Renal cortex interstitium (tissue), 15 donors: ENCODE measurements at places on chromosomes 7 and 10.

- DNase-seq, result no peak
These were observed 102.5 kb downstream of the TRIL start for GRCh38 chr7:28855538-28856217.

DNA sequence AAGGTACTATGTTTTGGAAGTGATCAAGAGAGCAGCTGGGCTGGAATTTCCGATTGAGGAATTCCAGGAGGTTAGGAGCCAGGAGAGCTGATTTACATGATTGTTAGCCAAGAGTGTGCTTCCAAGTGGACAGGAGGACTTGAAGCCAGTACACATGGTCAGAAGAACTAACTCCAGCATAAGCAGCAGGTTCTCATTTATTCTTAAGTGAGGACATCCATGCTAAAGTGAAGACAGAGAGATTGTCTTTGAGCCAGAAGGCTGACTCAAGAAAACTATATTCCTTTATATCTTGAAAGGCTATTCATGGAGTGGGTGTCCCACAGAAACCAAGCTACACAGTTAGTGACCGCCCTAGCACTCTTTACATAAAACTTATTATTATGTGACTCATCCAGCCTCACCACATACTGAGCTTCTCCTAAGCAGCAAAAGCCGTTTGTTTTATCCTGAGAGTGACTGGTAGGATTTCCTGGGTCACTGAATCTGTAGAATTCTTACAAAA, 56.7 kb upstream of the SEMA3A start:
- no peak for DNase-seq

DNA sequence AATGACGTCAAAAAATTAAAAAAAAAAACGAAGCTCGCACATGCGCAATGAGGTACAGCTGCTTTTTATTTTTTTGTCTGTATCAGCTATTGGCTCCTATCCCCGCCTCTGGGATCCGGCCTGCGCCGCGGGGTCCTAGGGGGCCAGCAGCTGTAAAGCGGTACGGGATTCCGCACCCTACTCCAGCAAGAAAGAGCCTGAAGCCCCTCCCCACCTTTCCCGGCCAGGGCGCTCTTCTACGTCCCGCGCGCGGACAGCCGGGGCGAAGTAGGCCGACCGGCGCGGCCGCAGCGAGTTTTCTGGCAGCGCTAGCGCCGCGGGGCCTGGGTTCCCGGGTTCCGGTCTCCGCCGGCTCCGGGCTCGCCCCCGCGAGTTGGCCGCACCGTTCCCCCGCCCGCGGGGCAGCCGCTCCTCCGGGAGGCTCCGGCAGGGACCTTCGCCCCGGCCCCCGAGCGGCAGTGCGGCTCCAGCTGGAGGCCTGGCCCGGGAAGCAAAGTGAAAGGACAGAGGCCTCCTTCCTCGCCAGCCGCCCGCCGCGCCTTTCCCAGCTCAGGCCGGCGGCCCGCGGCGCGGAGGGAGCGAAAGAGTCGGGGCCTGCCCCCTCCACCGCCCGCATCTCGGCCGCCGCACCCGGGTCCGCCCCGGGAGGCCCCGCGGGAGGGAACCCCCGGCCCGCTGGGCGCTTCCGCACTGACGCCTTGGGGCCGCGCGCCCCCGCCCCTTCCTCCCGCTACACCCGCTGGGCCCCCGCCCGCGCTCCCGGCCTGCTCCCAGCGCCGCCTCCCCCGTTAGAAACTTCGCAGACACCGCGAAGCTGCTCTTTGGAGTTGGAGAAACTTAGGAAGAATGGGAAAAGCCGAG, 4.7 kb upstream of the SPAG6 start:
- peak; percentile 82 for DNase-seq

DNA sequence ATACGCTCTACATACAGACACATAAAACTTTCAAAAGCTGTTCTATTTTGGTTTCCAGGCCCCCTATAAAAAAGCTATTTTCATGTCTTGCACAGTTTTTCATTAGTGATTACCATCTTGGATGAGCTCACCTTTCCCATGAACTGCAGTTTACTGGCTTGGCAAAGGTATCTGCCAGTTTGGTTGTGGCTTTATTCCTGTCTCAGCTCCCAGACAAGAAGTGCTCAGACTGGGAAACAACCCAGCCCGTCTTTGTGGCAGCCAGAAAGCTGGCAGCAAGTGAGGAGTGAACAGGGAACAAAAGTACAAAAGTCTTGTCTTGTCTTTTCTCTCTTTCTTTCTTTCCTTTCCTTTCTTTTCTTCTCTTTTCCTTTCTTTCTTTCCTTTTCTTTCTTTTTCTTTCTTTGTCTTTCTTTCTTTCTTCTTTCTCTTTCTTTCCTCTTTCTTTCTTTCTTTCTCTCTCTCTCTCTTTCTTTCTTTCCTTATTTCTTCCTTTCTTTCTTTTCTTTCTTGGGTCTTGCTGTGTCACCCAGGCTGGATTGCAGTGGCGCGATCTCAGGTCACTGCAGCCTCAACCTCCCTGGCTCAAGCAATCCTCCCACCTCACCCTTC, 138.8 kb downstream of the CFAP58 start:
- DNase-seq, result no peak

- DNase-seq, result no peak
These were observed 33.8 kb downstream of the C10orf71 start for GRCh38 chr10:49332768-49333167.

DNA sequence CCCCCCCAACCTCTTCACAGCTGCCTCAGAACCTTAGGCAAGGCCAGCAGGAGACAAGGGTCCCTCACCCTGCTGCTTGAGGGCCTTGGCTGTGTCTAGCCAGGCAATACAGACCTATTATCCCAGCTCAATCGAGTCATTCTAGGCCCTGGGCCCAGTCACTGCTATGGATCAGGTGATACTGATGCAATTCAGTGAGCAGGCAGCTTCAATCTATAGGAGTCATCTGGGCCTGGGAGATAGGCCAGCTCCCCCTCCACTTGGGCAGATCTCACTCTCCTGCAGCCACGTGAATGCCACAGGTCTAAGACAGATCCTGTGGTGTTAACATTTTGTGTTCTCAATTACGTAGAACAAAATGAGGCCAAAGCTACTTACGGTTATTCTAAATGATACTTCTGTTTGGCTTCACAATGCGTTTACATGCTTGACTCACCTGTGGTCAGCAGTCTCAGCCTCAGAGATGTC, 68.0 kb upstream of the LRRC4 start:
- DNase-seq, result no peak

DNA sequence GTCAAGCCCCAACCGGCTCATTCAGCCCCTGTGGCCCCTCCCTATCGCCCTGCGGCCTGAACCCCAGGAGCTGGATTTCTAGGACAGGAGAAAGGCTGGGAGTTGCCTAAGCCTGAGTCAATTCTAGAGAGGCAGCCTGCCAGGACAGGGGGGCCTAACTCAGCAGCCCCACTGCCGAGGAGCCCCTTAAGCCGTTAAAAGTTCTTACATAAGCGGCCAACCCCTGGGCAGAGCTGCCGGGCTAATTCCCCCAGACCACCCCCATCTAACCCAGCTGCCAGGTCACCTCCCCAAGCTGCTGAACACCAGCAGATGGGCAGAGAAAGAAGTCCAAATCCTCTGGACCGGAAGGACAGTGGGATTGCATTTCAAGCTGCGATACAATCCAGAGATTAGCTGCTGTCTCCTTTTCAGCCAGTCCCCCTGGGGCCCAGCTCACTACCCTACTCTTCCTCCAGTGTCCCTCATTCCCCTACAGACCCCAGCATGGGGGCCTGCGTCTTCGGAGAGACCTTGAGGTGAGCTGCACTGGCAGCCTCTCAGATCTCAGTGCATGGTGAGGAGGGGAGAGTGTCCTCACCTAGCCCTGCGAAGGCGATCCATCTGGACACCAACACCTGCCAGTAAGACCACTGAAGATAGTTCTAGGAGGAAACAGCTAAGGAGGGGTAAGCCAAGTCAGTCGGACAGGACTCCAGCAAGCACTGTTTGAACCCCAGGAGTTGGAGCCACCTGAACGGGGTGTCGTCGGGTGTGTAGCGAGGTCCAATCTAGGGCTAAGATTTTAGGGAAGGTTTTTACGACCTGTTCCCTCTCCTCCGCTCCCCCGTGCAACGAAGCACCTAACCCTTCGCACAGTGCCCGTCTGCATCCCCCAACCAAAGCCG, 830 bp downstream of the IMPDH1 start:
- no peak for DNase-seq

- DNase-seq, result no peak
These were observed 3.9 kb downstream of the SGMS1 start for GRCh38 chr10:50619882-50620281.

DNA sequence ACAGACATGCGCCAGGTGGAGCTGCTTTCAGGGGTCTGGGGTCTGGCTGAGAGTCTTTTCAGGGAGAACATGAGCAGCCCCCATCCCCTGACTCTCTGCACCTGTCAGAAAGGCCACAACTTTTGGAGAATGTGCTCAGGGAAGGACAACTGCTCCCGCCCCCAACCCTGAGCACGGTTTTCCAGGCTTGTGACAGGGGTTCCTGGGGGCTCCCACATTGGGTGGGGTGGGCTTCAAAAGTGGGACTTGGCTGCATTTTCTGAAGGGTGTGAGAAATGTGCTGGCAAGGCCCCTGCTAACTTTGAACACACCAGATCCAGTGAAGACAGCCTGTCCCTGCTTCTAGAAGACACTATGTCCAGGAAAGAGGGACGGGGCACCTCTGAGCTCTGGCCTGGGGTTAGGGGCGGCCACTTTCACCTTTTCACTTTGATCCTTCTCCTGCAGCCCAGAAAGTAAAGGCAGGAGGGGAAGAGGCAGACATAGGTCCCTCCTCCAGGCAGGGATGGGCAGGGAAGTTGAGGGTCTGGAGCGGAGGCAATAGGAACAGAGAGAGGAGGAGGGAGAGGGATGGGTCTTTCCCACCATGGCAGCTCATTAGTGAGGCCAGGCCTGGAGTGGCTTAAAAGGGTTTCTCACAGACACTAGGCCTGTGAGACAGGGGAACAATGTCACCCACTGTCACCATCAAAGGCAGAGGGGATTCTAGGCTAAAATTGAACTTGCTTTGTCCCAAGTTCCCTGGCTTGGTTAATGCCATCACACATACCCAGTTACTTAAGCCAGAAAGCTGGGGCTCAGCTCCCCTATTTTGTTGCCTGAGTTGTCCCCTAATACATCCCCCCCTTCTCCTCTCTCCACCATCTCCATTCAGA, 1.5 kb downstream of the KCP start:
- no peak for DNase-seq

GRCh38 chr7:51289623-51290303, 26.8 kb downstream of the COBL start:
- DNase-seq, result no peak

DNA sequence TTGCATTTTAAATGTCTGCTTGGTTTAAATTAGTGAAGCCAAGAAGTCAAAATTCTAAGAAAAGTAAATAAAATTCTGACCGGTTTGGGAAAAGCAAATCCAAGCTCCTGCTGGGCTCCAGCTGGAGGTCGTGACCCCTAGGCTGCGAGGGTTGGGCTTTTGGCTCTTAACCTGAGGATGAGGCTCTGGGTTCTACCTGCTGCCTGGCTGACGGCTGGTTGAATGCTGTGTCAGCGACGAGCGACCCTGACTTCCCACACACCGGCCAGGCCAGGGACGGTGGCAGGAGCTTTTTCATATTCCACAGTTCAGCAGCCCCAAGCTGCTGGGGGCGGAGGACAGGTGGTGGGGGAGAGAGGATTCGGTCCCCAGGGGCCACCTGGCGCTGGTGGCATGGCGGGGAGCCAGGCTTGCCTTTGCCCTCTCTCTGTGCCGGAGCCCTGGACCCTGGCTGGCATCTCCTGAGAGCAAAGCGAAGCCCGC, 843 bp upstream of the PLPP4 start:
- no peak for DNase-seq

DNA sequence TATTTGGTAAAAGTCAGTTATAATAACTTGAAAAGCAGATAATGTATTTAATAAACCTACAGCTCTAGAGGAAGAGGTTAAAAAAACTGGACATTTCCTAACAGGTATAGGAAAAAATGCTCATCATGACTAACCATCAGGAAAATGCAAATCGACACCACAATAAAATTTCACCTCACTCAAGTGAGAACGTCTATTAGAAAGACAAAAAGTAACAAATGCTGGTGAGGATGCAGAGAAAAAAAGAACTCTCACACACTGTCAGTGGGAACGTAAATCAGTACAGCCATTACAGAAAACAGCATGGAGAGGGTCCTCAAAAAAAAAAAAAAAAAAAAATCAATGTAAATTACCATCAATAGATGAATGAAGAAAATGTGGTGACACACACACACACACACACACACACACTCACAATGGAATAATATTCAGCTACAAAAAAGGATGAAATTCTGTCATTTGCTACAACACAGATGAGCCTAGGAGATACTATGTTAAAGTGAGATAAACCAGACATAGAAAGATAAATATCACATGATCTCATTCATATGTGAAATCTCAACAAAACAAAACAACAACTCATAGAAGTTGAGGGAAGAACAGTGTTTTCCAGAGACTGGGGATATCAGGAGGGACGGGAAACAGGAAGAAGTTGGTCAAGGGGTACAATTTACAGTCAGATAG, 20.1 kb downstream of the EPC1 start:
- no peak for DNase-seq

GRCh38 chr7:131904760-131905327, 348.4 kb upstream of the PODXL start:
- no peak for DNase-seq

DNA sequence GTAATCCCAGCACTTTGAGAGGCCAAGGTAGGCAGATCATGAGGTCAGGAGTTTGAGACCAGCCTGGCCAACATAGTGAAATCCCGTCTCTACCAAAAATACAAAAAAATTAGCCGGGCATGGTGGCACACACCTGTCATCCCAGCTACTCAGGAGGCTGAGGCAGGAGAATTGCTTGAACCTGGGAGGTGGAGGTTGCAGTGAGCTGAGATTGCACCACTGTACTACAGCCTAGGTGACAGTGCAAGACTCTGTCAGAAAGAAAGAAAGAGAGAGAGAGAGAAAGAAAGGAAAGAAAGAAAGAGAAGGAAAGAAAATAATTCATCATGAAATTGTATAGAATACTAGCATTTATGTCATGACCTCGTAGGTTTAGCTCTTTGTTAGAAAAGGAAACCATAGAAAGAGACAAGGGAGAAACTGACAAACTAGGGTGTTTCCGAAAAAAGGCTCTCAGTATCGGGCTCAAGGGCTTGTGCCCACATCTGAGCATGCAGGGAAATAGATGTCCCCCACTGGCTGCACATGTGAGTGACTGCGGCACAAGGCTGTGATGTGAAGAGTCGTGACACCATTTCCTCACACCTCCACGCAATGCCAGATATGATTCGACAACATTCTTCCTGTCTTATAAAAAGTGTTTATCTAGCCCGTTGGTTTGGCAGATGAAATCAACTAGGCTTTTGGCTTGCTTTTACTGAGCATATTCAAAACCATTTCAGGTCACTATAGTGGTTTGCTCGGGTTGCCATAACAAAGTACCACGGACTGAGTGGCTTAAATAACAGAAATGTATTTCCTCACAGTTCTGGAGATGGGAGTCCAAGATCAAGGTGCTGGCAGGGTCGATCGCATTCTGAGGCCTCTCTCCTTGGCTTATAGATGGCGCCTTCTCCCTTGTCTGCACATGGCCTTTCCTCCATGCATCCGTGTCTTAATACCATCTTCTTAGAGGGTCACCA, 2.0 kb downstream of the SRGN start:
- DNase-seq, result no peak

- no peak for DNase-seq
These were observed 129.7 kb downstream of the EPC1 start for GRCh38 chr10:32217216-32217615.
